ENCODE measurements at places on chromosomes 7 and 10.
A peak's percentile ranks its signal among the peaks of the same experiment; 100 is the strongest.

- no peak for DNase-seq
Observed at GRCh38 chr10:98567391-98568133, 120.8 kb upstream of the HPS1 start.

GRCh38 chr7:28787106-28787505, 171.0 kb downstream of the TRIL start:
- DNase-seq = no peak

- no peak for DNase-seq
Observed at GRCh38 chr10:132870426-132870825, 71.9 kb downstream of the CFAP46 start.

GRCh38 chr10:106652279-106652678, 512.2 kb downstream of the SORCS1 start:
- no peak for DNase-seq

DNA sequence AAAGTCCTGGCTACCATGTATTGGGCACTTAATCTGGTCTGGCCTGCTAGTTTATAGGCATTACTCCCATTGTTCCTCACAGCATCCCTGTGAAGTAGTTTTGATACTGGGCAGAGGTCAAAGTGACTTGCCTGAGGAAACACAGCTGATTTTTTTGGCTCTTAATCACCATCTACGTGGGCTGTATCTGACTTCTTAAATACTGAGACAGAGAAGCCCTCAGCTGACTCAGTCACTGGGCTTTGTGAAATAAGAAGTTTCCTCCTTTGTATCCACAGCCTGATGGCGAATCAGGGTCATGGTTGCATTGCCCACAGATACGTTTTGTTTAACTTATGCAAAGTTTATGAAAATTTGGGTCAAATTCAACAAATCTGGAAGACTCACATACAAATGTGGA, 13.2 kb downstream of the TACR2 start:
- DNase-seq = no peak

GRCh38 chr7:35286422-35286821, 32.5 kb upstream of the TBX20 start:
- DNase-seq = no peak

- DNase-seq = no peak
Observed at GRCh38 chr10:87966459-87966858, 103.0 kb downstream of the PTEN start.

DNA sequence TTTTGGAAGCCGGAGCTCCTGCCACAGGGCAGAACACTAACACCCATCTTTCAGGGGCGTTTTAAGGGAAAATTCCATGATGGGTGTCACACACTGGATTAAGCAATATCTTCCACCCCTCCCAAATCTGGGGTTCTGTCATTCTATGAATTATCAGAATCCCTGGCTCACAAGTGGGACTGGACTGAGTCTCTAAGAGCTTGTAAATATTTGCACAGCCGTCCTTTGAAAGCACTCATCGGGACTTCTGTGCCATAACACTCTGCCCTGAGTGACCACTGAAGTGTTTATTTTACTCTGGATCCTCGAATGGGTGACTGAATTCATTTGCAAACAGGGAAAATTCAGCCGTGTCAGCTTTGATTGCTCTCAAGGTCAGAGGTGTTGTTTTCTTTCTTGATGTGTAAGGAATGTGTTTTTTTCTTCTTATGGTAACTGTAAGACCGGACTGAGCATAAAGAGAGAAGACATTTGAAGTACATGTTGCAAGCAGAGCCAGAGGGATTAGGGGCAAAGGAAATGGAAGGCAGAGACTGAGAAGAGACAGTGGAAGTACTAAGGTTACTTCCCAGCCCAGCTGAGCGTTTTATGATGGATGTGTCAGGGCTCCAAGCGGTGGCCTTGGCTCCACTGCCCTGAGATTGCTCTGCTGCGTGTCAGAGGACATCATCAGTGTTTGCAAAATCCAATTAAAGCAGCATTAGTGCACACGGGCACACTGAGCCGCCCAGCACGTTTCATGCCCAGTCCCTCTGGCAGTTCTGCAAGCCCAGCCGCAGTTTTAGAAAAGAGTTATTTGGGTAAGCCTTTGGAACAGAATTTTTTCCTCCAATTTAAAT, 17.7 kb upstream of the GTPBP4 start:
- DNase-seq = no peak

DNA sequence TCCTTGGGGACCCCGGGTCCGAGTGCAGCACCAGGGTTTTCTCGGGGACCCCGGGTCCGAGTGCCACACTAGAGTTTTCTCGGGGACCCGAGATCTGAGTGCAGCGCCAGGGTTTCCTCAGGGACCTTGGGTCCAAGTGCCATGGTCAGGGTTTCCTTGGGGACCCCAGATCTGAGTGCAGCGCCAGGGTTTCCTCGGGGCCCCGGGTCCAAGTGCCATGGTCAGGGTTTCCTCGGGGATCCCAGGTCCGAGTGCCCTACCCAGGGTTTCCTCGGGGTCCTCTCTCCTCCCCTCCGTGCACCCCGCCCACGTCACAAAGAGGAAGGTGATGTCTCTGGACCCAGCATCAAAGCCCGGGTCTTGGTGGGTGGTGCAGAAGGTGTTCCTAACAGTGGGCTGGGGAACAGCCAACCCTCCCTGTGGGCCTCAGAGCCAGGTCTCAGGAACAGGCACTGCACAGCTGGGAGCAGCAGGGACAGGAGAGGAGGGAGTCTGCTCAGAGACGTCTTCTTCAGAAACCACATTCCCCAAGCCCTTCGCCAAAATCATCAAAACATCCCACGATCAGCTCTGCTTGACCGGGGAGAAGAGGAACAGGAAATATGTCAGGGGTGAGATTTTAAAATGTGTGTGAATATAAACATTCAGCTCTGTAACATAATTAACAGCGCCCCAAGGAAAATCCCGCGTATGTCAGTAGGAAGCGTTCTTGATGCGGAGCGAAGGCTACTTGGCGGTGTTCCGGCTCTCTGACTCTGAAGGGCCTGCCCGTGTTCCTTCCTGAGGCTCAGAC, 540.7 kb downstream of the DNAJB6 start:
- DNase-seq = no peak

DNA sequence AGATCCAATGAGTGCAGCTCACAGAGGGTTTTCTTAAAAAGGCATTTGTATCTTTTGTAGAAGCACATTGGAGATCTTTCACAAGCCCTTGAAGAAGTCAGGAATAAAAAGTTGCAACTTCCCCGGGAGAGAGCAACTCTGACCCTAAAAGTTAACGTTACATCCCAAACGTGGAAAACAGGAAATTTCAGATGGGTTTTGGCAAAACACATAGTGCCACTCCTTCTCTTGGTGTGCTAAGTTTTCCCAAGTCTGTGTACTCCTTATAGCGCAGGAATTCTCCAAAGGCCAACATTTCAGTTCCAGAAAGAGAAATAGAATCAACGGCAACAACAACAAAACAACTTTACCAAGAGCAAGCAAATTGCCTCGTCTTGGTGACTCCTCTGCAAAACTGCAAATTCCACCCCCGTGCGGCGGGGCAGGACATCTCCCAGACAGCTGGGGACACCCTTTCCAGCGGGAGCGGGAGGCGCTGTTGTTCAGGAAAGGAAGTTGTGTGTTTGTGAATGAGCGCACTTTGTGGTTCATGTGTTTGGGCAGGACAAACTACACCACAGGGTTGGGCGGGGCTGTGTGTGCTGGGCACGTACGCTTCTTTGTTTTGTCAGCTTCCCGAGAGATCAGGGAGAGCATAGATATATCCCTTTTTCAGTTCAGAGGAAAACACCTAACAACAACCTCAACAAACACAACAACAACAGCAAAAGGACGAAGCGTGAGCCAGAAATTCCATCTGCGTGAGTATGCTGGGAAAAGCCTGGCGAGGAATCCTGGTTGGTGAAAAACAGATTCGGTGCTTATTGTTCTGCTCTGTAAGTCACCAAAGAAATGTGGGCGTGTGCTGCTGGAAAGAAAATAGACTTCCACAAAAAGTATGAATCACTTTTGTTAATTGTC, 294.7 kb upstream of the PITRM1 start:
- DNase-seq = peak; percentile 98

DNA sequence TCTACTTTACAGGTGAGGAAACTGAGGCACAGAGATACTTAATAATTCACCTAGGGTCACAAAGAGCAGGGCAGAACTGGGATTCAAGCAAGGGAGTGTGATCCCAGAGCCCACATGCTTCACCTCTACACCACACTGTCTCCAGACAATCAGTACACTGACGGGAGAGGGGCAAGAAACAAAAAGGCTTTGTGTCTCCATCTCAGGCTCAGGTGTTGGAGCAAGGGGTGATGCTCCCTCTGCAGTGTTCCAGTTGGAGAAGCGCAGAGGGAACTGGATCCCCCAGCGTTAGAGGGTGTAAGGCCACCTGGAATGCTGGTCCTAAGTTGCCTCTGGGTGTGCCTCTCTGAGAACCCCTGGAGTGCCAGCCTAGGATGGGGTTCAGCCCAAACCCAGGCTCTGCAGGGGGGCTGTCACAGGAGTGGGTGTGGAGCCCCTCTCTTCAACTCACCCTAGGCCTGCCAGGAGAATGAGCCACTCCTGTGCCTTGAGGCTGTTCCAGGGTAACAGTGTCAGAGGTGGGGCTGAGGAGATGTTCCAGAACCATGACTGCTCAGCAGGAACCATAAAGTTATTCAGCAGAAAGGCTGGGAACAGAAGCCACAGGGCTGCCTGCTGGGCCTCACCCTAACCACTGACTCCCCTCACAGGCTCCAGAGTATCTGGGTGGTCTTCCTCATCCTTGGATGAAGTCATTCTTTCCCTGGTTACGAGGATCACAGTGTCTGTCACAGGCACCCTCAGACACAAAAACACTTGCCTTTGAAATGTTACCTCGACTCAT, 5.5 kb downstream of the RBP4 start:
- no peak for DNase-seq

DNA sequence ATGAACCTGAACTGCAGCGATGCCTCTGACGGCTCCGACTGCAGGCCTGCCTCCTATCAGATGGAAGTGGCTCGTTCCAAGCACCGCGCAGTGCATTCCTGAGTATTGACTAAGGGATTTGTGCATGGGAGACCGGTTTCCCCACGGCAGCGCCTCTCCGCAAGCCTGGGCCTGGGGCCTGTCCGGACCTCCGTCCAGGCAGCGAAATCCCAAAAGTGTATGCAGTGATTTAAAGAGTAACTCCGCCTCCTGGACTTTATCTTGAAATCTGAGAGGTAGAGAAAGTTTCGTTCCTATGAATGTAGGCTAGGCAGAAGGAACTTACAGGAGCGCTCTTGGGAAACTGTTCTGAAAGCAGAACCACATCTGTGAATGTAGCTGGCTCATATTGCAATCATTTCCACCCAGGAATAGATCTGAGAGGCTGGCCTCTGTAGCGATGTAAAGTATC, 106.2 kb upstream of the CELF2 start:
- DNase-seq = peak; percentile 76

DNA sequence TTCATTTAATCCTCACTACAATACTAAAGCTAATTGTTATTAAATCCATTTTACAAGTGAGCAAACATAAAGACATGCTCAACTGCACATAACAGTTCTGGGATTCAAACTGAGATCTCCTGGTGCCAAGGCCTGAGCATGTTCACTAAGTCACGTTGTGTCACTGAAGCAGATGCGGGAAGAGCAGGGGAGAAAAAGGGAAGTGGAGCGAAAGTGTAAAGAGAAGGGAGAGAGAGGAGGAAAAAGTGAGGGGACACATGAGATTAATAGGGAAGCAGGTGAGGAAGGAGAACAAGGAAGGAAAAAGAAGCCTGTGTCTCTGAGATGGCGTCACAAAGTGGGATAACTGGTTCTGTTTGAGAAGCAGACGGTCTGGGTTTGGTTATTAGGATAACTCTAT, 38.9 kb upstream of the KAT6B start:
- DNase-seq = no peak

DNA sequence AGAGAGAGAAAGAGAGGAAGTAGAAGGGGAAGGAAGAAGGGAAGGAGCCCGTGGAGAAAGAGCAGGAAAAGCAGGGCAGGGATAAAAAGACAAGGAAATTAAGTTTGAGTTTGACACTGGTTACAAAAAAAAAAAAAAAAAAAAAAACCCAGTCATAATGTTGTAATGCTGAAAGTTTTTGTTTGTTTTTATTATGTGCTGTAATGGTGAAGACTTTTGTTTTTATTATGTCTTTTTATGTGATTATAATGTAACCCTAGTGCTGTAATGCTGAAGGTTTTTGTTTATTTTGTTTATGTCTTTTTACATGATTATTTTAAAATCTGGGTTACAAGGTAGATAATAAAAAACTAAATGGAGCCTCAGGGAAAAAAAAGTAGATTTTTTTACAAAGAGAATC, 184.8 kb downstream of the SEMA3A start:
- DNase-seq = no peak

DNA sequence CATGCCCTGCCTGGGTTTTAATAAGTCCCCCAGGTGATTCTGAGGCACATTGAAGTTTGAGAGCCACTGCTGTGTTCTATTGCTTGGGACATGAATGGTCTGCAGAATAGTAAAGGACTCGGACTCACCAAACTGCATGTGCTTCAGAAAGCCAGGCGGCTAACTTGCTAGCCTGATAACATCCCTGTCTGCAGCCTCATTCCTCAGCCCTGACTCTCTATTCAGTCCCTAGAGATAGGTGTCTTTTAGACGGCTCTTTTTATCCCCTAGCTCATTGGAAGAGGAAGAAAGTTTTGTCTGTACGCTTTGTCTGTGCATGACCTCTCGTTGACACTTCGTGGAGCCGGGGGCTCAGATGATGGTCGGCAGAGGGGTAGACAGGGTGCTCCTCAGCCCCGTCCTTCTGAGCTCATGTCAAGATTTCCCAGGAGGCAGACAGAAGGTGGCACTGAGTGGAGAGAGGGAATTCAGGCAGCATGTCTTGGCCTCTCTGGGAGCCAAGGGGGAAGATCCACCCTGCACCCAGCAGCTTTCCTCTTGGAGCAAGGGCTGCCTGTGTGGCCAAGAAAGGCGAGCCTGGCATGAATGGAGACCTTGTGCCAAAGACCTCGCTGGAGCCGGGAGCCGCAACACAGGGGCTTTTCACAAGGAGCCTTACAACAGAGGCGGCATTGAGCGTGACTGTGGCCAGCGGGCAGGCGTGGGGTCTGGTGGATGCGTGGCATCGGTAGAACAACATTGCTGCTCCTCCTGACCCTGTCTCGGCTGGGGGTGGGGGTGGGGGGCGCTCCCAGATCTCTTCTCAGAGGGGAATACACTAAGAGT, 51.1 kb upstream of the PODXL start:
- DNase-seq = no peak

DNA sequence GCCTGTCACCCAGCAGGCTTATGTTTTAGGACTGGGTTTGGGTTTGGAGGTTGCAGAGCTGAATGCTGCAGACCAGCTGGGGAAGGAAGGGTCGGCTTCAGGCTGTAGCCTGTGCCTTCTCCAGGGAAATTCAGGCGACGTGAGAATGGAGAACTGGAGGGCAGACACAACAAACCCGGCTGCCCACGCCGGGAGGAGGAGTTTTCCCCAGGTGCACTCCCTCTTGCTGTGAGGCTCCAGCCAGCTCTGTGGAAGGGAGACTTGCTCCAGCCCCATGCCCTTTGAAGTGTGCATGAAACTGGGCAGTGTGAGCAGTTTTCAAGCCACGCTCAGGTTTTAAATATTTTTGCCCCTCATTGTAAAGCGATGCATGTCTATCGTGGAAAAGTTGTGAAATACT, 279.1 kb downstream of the CCSER2 start:
- DNase-seq = no peak
